Motor neuron (in vitro differentiated cells): ENCODE measurements at places on chromosomes 3 and 15. TPM values are rescaled to one million over a fixed set of nuclear protein-coding genes. Genes with fewer than 3 reads are reported as not detected.

DNA sequence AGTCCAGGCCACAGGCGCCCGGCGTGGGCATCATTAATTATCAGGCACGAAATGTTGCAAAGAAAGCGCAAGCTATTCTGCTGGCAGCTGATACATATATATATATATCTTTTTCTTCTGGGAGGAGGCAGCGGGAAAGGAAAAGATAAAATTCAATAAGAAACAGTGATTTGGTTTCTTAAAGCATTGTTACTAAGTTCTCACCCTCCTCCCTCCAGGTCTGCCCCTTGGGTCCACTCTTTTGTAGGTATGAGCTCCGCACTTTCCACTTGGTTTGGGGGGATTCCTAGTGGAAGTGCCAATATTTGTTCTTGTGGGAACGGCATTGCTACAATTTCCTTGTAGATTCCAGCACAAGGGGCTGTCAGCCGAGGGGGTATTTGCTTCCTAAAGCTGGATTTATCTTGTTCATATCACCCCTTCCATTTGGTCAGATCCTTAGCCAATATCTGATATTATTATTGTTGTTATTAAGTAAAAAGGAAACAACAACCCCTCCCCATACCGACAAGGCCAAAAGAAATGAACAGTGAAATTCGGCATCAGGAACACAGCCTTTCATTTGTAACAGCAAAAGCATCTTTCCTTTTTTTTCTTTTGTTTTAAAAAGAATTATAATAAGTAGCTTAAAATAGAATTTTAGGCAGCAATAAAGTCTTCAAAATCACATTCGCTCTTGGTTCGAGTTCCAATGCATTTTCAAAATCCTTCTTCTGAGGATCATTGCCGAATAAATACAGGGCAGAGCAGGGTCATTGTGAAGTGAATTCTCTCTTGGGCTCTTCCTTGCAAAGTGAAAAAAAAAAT lies 15.6 kb downstream of the ZIC1 start:
- no peak for ATAC-seq

DNA sequence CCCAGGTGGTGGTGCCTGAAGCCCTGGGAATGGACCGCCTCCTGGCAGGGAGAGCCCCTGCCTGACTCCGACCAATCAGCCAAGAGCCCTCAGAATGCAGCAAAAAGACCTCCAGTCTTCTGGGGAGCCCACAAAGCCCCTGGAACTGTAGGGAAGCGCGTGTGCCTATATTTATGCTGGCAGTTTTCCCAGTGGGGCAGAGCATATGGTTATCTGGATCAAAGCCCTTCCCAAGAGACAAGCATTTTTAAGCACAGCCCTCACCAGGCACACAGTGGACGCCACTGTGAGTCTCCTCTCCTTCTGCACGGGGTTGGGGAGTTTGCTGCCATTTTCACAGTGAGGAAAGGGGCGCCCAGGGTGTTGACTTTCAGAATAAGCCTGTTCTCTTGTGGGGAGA lies 80.9 kb upstream of the RPL32 start:
- ATAC-seq, result no peak

DNA sequence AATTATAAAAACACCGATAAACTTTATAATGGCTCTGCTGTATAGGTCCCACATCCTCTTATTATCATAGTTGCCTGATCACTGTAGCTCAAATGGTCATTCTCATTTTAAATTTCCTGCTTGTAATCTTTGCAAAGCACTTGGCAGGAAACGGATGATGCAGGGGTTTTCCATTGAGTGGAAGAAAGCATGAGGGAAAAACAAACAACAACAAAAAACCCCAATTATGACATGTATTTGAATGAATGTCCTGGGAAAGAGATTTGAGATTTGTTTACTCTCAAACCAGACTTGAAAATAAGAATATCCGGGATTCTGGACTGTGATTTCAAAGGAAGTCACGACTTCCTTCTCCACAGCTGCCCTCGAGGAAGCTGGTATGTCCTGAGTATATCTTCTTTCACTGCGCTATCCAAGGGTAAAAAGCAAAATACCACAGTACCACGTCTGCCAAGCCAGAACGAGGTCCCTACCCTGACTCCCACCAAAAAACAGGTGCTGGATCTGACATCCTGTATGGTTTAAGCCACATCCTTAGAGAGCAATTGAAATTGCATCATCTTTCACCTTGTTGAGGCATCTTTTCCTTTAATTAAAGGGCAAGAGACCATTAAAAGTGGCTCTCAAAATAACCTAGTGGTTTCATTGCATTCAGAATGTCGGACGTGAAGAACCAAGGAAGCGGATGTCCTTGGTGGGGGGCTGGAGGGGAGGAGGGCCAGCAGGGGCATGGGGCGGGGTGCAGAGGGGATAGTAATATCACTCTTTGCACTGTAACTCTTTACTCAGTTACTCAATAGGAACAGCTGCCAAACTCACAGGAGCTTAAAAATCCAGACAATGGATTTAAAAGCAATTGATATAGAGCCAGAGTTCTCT lies 13.5 kb upstream of the TIPIN start:
- no peak for ATAC-seq

DNA sequence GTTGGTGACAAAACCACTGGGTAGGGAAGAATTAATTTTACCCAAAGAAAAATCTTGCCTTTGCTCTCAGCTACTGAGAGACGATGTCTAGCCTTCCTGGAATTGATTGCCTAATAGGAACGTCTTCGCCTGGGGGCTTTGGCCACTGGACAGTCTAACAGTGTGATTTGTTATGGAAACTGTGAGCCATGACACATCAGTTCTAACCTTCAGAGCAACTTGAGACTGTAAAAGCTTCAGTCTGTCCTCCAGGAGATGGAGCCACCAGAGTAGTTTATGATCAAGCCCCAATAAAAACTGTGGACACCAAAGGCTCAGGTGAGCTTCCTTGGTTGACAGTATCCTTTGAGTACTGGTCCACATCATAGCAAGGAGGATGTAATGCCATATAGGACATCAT lies 235.8 kb upstream of the TMCO5A start:
- ATAC-seq, result peak; percentile 89

GRCh38 chr3:49359623-49360022 lies 1.5 kb upstream of the GPX1 start:
- ATAC-seq, result no peak

GRCh38 chr15:92899601-92899947 lies 550 bp upstream of the CHD2 start:
- ATAC-seq, result no peak

The PLSCR5 gene
- 0.16 and 0.19 TPM in 2 replicates for total RNA-seq

The C3orf52 gene
- total RNA-seq, result 0.42 and 0.86 TPM in 2 replicates

The RBMS3 gene
- 36.3 and 56.8 TPM in 2 replicates for total RNA-seq

DNA sequence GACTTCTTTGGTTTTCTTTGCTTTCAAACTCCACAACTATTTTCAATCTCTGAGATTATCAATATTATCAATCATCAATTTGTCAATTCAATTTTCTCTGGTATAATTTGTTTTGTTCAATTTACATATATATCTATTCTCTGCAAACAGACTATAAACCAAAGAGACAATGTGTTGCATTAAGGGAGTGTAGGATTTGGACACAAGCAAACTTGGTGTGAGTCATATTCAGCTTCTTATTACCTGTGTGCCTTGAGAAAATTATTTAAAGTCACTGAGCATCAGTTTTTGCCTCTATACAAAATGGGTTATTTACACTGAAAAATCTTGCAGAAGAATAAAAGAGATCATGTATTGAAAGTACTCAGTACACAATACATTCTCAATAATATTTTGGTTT lies 177.8 kb downstream of the NECTIN3 start:
- no peak for ATAC-seq

The P2RY13 gene
- 0.83 and 1.00 TPM in 2 replicates for total RNA-seq

GRCh38 chr3:41137686-41138111 lies 61.6 kb upstream of the CTNNB1 start:
- no peak for ATAC-seq

GRCh38 chr3:152742368-152743347 lies 92.3 kb upstream of the P2RY1 start:
- no peak for ATAC-seq

- ATAC-seq, result peak; percentile 41
These were observed 2.8 kb downstream of the C15orf39 start for GRCh38 chr15:75204340-75205063.

DNA sequence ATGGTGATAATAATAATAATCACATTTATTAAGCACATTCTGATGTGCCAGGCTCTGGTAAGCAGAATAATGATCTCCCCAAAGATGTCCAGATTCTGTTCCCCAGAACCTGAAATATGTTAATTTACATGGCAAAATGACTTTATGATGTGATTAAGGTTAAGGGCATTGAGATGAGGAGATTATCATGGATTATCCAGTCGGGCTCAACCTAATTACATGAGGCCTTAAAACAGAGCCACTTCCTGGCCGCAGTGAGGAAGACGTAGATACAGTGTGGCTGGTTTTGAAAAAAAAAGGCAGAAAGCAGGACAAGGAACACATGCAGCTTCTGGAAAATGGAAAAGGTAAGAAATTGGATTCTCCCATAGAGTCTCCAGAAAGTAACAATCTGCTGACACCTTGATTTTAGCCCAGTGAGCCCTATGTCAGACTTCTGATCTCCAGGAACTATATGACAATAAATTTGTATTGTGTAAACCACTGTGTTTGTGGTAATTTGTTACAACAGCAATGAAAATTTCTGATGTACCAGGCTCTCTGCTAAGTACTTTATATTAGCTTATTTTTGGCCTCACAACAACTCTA lies 126.7 kb downstream of the ALCAM start:
- no peak for ATAC-seq

The GPR87 gene
- 1.8 and 7.5 TPM in 2 replicates for total RNA-seq

DNA sequence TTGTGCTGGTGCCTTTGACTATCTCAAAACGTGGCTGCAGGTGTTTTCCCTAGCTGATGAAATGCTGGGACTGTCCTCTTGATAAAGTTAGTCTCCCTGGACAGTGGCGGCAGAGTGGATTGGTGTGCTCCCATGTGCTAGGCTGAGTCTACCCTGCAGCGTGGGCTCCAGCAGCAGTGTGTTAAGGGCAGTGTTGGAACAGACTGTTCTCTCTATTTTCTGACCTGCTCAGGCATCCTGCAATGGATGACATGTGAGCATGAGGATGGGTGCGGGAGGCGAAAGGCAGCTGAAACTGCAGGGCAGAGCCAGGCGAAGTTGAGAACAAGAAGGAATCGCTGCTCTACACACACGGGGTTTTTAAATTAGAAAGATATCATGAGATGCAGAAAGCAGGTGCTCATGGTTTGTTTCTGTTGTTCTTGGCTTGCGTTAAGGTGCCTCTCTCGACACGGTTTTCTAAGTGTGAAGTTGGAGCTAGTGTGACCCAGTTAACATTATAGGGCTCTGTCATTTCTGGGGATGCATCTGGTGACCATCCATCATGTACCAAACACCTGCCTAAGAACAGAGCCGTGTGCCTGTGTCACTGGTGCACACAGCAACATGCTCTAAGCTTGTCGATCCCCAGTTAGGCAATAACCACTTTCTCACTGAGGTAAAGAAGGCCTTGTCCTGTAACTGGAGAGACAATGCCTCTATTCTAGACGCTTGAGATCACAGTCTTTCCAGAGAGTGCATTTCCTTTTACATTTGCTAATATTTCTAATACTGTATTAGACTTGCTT lies 44.3 kb downstream of the SLCO3A1 start:
- no peak for ATAC-seq

GRCh38 chr3:141216975-141217374 lies 14.7 kb upstream of the PXYLP1 start:
- ATAC-seq, result no peak

DNA sequence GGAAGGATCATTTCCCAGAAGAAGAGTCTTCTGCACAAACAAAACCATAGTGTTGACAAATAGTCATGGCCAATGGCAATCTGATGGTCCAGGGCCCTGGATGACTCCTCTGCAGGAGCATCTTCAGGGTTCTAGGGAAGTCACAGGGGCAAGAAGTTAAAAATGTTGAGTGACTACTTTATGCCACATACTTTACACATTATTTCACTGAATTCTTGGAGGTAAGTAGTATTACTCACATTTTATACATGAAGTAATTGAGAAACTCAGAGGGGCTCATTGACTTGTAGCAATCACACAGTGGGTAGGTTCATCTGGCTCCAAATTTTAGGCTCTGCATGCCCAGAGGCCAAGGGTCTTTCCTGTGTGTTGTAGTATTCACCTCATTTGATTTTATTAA lies 430.2 kb upstream of the MCTP2 start:
- ATAC-seq, result no peak

GRCh38 chr3:58287354-58287753 lies 18.7 kb upstream of the RPP14 start:
- ATAC-seq, result no peak

DNA sequence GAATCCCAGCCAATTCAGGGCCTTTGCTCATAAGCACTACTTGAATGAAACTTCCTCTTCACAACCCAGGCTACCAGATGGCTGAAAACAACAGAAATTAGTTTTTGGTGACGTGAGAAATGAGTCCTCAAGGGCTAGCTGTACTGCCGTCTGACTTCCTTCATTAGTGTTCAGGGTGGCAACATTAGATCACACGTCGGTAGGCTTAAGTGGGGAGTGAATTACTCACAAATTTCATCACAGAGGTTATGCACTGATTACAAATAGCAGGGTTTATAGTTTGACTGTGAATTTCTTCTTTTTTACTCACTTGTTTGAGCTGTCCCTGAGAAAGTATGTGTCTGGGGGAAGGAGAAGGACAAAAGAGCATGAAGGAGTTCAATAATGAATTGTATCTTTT lies 397.2 kb downstream of the GAP43 start:
- ATAC-seq, result peak; percentile 90

The BCL2A1 gene
- not detected in 2 replicates for total RNA-seq

DNA sequence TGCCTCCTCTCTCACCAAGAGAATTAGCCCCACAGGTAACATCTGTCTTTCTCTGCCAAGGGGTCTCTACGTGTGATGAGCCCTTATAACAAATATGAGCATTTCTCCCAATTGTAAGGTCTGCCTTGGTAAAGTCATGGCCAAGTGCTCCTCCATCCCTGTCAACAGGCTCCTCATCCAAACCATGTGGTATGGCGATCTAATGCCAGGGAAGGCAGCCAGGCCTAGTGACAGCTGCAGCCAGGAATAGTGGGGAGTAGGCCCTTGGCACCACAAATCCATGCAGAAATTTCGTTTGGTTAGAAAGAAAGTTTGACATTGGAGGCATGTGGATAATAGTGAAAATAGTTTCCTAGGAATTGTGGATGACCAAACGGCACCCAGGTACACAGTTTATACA lies 4.7 kb upstream of the LRTM1 start:
- no peak for ATAC-seq

The CNTN3 gene
- total RNA-seq, result 8.4 and 12.8 TPM in 2 replicates

DNA sequence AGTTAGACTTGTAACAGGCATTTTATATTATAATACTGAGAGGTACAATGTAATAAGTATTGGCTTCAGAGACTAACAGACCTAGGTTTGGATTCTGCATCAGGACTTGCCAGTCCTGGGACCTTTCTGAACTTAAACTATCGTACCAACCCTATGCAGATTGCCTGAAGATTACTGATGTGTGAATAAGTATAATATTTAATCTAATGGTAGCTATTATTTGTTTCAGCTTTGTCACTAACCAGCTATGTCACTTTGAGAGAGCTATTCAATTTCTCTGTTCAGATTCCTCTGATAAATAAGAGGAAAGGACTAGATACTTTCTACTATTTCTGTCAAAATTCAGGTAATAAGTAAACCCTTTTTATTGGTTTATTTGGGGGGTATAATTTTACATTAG lies 184.4 kb upstream of the NECTIN3 start:
- ATAC-seq, result no peak

GRCh38 chr3:46549408-46549904 lies 16.6 kb downstream of the LRRC2 start:
- no peak for ATAC-seq
